ENCODE measurements at places on chromosomes 6 and 20.
A peak's percentile ranks its signal among the peaks of the same experiment; 100 is the strongest.

DNA sequence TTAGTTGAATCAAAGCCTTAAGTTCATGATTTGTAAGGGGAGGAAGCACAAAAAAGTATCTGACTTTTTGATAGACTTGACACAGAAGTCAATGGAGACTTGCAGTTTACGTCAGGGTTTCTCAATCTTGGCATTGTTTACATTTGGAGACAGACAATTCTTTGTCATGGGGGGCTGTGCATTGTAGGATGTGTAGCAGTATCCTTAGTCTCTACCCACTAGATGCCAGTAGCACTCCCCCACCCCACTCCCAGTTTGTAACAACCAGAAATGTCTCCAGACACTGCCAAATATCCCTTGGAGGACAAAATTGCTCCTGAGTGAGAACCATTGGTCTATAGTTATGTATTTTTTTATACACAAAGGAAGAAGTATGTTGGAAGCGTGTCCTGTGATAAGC is 434.1 kb downstream of the RFPL4B start:
- no peak for DNase-seq

DNA sequence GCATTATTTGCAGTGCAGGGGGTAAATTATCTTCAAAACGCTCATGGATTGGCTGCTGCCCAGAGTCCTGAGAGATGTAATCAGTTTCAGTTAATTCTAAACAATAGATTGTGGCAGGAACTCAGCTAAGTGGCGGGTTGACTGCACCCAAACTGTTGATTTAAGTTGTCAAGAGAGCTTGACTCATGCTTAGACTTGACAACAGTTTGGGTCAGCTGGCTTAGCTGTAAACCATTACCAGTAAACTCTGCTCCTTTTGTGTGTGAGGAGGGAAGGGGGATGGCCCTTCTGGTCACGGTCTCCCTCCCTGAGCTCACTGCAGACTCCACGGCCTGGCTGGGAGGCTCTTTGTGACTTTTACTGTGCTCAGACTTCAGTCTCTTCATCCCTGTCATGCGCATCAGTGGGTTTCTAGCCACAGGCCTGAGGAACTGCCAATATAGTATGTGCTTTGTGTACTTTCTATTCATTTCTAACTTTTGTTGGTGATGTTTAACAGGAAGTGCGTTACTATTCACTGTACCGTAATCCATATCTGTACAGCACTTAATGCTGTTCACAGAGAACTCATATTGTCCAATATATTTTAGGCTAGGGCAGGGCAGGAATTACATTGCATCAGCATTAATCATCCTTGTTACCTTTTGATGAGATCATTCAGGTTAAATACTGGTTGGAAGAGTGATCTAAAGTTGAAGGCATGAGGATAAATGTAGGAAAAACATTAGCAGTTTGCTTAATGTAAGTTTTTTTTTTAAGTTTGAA is 488.3 kb downstream of the CDKAL1 start:
- DNase-seq = no peak

DNA sequence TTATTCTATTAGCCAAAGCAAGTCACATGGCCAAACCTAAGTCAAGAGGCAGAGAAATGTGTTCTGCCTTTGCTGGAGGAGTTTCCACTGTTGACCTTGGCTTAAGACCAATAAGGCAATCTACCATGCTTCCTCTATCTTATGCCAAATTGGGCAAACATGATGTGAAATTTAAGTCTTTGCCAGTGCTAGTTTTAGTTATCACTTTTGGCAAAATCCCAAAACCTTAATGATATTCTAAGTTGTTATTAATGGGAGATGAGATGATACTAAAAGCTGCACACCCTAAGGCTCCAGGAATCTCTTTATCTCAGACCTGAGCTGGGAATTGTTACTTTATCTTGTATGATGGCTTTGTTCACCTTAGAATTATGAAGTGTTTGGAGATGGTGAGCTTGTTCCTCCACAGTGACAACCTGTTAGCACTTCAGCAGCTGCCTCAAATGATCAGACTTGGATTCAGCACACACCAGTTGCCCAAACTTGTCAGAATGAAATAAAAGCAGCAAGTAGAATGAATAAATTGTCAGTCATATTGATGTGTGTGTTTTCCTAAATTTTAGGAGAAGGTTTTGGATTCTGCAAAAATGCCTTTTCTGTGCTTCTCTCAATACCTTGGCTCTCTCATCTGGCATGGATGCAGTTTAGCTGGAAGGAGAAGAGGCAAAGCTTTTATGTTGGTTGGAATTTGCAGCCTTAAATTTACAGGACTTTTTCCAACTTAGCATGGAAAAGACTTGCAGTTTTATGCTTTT is 49.3 kb downstream of the RIN2 start:
- no peak for DNase-seq

- peak; percentile 55 for DNase-seq
Measured at GRCh38 chr20:21395666-21396598, 1.4 kb downstream of the NKX2-4 start.

GRCh38 chr6:53089948-53090347 is 24.7 kb downstream of the FBXO9 start:
- DNase-seq = no peak

- no peak for DNase-seq
Measured at GRCh38 chr6:12200015-12200564, 90.1 kb upstream of the EDN1 start.
